ENCODE measurements at places on chromosomes 2 and 18.
A peak's percentile ranks its signal among the peaks of the same experiment; 100 is the strongest.

GRCh38 chr18:9905401-9905922 lies 8.4 kb upstream of the VAPA start:
- no peaks in the 10 kb centered on the region for H3K36me3 ChIP-seq
- H3K4me3 ChIP-seq: no peak overlapping the region
- no peaks in the 10 kb centered on the region for H3K27me3 ChIP-seq
- no peak for DNase-seq
- peaks cover 7% of the 10 kb centered on the region for H3K4me1 ChIP-seq

- H3K36me3 ChIP-seq: no peaks in the 10 kb centered on the region
- DNase-seq: no peak
- H3K27me3 ChIP-seq: no peaks in the 10 kb centered on the region
- no peak overlapping the region for H3K27ac ChIP-seq
Observed at GRCh38 chr2:208142240-208142924, 3.6 kb downstream of the CRYGB start.

DNA sequence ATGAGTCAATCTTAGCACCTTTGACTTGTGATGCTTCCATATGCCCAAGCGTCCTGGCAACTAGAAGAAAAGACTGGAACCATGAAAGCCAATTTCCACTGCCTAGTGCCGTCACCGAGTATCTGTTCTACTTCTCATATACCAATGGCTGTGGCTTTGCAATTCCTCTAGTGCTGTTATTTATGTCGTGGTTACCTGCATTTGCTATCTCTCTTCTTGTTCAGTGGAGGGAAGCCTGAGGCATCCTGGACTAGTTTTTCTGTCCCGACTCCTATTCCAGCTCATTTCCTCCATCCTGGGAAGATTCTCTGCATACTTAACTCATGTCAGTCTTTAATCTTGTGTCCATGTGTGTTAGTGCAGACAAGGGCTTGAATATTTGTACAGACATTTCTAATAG lies 117.9 kb downstream of the FEZ2 start:
- no peak for DNase-seq
- no peak overlapping the region for H3K4me3 ChIP-seq
- H3K27me3 ChIP-seq: no peaks in the 10 kb centered on the region
- H3K4me1 ChIP-seq: peaks cover 30% of the 10 kb centered on the region
- H3K27ac ChIP-seq: no peak overlapping the region

DNA sequence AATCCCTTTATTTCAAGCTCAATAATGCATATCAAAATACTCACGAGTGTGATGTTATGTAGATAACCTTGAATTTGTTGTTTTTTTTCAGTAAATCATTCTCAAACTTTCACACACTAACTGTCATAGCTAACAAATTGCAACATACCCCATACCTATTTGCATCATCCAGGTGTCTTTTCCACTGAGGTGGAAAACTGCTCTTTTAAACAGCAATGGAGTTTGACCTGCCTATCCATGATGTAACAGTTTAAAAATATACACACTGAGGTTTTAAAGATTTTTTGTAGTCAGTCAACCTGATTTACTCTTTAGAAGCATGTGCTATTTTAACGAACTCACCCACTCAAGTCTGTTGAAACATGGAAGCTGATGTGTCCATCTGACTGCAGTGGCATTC lies 298.7 kb downstream of the RND3 start:
- DNase-seq: no peak
- no peaks in the 10 kb centered on the region for H3K27me3 ChIP-seq
- no peaks in the 10 kb centered on the region for H3K36me3 ChIP-seq

DNA sequence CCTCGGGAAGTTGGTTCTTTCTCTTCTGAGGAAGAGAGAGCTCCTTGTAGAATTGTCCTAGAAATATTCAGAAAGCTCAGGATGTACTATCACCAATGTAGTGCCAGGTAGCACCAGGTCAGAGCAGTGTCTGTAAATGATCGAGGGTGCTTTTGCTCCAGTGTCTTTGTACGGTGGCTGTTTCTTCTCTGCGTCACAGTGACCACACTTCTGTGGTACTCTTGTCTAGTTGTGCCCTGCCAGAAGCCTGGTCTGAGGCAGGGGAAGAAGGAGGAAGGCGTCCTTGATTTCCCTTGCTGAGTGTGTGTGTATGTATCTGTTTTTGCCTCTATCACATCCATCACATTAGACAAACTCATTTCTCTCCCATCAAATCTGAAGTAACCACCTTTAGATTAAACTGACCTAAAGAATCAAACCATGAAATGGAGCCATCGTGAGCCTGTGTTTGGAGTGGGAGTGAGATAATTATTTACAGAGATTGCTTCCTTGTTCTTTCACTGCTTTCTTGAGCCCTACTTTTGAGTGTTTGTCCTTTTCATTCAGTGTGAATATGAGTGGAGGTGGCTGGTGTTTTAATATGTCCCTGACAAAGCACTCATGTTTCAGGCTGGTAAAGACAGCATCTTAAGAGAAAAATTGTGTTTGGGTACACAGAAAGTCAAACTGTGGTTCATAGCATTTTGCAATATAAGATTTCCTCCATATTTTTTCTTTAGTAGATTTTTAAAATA lies 97.2 kb downstream of the ACOXL start:
- H3K27me3 ChIP-seq: no peaks in the 10 kb centered on the region
- H3K27ac ChIP-seq: no peak overlapping the region
- DNase-seq: no peak
- H3K36me3 ChIP-seq: no peaks in the 10 kb centered on the region
- no peak overlapping the region for H3K4me3 ChIP-seq
- H3K4me1 ChIP-seq: no peaks in the 10 kb centered on the region

- no peaks in the 10 kb centered on the region for H3K27me3 ChIP-seq
- H3K27ac ChIP-seq: peak overlapping the region; percentile 44
- peaks cover under 1% of the 10 kb centered on the region for H3K4me1 ChIP-seq
- H3K36me3 ChIP-seq: peaks cover 69% of the 10 kb centered on the region
Observed at GRCh38 chr2:159773426-159773825, 24.6 kb downstream of the CD302 start.

DNA sequence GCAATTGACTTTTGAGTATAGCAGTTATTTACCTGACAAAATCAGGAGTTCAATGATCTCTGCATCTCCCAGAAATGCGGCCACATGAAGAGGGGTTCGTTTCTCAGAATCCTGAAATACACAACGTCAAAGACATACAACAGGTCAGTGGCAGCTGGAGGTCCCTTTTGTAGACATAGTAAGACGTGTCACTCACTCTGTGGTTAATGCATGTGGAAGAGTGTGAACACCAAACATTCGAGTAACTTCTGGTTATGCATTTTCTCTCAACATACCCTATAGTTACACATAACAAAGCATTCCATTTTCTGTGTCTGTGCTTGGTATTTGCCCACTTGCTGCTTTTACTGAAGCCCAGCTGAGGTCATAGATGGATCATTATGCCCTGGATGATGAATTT lies 163.6 kb downstream of the ANKRD44 start:
- H3K4me1 ChIP-seq: peaks cover 42% of the 10 kb centered on the region
- H3K4me3 ChIP-seq: no peak overlapping the region
- no peak overlapping the region for H3K27ac ChIP-seq

- H3K36me3 ChIP-seq: no peaks in the 10 kb centered on the region
- H3K27me3 ChIP-seq: no peaks in the 10 kb centered on the region
- DNase-seq: no peak
- H3K27ac ChIP-seq: no peak overlapping the region
- no peaks in the 10 kb centered on the region for H3K4me1 ChIP-seq
Observed at GRCh38 chr2:153622285-153622684, 143.7 kb upstream of the RPRM start.

- H3K4me1 ChIP-seq: no peaks in the 10 kb centered on the region
- no peaks in the 10 kb centered on the region for H3K27me3 ChIP-seq
- H3K27ac ChIP-seq: no peak overlapping the region
- DNase-seq: no peak
- no peak overlapping the region for H3K4me3 ChIP-seq
Observed at GRCh38 chr18:39872651-39873050, 2082.4 kb upstream of the PIK3C3 start.

DNA sequence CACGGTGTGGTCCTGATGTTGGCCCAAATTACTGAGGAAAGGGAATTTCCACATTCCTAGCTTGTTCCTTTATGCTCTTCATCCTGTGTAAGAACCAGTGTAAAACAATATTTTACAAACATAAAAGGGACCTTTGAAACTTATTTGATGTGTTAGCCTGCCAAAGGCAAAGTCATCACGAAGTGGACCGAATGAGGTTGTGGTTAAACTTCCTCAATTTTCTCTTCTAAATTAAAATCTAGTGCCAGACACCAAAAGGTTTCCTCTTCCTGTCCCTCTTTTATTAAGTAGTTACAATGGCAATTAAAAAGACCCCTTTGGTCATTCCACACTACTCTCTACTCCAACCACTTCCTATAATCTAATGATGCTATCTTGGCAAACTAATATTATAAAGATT lies 279.8 kb downstream of the AFF3 start:
- H3K36me3 ChIP-seq: no peaks in the 10 kb centered on the region
- H3K27me3 ChIP-seq: no peaks in the 10 kb centered on the region
- no peak overlapping the region for H3K27ac ChIP-seq
- H3K4me3 ChIP-seq: no peak overlapping the region

GRCh38 chr2:205982776-205983327 lies 103.1 kb downstream of the INO80D start:
- H3K27ac ChIP-seq: no peak overlapping the region
- H3K4me1 ChIP-seq: no peaks in the 10 kb centered on the region
- H3K36me3 ChIP-seq: no peaks in the 10 kb centered on the region
- no peak for DNase-seq
- H3K4me3 ChIP-seq: no peak overlapping the region
- no peaks in the 10 kb centered on the region for H3K27me3 ChIP-seq
